Ecto neural progenitor cell (in vitro differentiated cells): ENCODE measurements at places on chromosomes 5 and 9.

GRCh38 chr9:14926941-14927624, 16.9 kb upstream of the FREM1 start:
- no peak for DNase-seq

DNA sequence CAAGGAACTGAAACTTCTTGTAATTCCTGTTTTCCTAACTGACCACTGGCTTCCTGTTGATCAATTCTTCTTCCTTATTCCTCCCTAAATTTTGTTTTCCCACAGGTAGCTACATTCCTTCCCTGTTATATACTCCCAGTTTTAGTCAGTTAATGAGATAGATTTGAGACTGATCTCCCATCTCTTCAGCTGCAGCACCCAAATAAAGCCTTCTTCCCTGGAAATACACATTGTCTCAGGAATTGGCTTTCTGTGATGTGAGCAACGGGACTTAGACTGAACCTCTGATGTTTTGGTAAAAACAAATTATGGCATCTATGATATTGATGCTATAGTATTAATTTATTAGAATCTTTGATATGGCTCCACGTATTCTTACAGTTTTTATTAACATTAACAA, 617.3 kb upstream of the ST8SIA4 start:
- DNase-seq: no peak

DNA sequence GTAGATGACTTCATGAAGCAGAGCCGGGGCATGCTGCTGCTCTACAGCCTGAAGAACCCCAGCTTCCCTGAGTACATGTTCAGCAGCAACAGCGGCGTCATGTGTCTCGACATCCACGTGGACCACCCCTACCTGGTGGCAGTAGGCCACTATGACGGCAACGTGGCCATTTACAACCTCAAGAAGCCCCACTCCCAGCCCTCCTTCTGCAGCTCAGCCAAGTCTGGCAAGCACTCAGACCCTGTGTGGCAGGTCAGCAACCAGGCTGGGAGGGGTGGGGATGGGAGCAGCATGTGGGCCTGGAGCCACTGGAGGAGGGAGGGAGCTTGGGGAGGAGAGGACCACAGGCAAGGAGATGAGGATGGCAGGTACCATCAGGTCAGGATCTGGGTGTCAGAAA, 16.2 kb downstream of the ENHO start:
- no peak for DNase-seq

- DNase-seq: no peak
Measured at GRCh38 chr5:16726538-16726946, 109.7 kb upstream of the RETREG1 start.

DNA sequence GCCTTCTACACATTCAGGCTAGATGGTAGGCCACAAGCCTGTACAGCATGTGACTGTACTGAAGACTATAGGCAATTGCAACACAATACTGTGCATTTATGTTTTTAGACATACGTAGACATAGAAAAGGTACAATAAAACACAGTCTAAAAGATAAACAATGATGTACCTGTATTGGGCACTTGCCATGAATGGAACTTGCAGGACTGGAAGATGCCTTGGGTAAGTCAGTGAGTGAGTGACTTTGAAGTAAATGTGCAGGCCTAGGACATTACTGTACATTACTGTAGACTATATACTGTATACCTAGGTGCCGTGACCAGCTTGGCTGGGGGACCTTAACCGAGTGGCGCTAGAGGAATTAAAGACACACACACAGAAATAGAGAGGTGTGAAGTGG, 53.1 kb downstream of the CTSL start:
- DNase-seq: no peak

GRCh38 chr5:50853151-50853550, 186.7 kb downstream of the PARP8 start:
- DNase-seq: no peak

DNA sequence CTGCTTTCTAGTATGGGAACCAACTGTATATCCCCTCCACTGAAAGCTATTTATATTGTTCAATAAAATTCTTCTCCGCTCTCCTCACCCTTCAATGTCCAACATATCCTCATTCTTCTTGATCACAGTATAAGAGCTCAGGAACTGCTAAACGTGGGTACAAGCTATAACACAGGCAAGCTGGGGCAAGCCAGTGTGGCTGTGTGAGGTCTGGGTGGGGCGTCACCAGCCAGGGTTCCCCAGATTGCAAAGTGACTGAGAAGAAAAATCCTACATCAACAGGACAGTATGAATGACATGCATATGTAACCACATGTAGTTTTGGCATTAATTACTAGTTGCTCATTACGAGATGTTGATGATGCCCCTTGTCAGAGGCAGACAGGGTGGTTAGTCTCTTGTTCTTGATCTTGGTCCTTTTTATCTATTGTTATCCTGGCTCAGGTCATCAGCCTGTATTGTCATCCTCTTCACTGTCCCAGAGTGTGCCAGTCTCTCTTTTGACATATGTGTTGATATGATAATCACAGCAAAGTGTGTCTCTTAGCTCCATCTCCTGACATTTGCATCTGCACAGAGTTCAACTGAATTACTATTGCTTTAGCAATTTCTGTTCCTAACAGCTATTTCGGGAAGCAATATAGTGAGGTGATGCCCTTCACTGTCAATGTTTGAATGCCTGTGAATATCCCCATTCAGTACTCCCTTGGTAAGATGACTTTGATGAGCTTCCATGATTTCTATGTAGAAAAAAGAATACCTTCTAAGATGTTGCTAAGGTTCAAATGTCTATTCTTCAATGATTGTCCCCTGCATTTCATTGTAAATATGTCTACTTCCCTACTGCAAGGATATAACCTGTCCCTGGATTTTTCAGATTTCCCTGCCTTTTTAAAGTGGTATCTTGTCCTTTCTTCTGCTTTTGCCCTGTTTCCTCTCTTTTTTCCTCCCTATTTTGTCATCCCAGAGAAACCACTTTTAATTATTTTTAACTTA, 140.3 kb downstream of the MAT2B start:
- no peak for DNase-seq

DNA sequence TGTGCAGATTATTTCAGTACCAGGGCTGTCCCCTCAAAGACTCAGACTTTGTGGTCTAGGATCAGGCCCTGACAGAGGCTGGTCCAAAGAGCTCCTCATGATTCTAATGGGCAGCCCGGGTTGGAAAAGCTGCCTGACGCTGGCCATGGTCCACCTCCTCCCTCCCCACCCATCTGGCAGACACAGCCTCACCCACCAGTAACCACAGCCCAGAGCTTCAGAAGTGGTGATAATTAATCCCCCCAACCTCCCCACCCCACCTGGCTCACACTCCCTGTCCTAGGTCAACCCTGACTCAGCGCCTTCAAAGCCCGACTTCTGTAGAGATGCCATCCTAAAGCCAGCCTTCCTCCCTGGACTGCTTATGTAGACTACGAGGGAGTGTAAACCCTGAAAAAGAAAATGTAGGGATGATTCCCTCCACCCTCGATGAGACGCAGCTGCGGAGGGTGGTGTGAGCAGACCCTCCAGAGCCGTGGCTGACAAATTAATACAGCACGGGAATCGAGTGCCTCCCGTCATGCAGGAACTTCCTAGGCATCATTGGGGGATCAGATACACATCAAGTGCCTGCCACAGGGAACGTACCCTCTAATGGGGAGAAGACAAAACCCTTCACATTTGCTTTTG, 7.0 kb downstream of the UBE2QL1 start:
- no peak for DNase-seq

DNA sequence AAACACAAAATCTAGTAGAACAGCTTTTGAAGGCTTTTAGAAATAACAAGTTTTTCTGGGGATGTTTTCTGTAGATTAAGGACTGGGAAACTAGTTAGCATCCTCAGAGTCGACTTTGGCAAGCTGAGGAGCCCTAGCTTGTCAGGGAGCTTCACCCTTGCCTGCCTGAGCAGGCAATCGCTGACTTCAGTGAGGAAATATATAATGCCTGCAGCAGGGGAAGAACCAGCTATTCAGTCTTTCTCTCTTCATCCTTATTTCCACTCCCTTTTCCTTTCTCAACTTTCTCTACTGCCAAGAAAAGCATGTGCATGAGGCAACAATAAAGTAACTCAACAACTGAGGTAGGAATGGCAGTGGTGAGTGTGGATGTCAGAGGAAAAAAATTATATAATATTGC, 54.7 kb downstream of the PLK2 start:
- no peak for DNase-seq

DNA sequence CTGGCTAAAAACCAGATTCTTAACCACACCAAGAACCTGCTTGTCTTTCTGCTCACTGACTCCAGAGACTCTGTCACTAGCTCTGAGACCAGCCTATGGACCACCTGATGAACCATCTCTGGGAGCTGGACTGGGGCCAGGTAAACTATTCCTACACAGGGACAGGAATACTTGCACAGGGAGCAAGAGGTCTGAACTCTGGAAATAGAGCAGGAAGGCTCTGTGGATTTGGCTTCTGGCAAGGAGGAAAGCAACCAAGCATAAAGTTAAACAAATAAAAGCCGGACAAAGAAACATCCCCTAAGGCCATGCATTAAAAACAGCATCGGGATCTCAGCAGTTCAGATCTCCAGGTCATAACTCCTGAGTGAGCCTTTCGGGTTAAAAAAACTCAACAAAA, 5.6 kb upstream of the SPARC start:
- DNase-seq: no peak

- no peak for DNase-seq
Measured at GRCh38 chr5:38396766-38397165, 138.4 kb downstream of the EGFLAM start.

DNA sequence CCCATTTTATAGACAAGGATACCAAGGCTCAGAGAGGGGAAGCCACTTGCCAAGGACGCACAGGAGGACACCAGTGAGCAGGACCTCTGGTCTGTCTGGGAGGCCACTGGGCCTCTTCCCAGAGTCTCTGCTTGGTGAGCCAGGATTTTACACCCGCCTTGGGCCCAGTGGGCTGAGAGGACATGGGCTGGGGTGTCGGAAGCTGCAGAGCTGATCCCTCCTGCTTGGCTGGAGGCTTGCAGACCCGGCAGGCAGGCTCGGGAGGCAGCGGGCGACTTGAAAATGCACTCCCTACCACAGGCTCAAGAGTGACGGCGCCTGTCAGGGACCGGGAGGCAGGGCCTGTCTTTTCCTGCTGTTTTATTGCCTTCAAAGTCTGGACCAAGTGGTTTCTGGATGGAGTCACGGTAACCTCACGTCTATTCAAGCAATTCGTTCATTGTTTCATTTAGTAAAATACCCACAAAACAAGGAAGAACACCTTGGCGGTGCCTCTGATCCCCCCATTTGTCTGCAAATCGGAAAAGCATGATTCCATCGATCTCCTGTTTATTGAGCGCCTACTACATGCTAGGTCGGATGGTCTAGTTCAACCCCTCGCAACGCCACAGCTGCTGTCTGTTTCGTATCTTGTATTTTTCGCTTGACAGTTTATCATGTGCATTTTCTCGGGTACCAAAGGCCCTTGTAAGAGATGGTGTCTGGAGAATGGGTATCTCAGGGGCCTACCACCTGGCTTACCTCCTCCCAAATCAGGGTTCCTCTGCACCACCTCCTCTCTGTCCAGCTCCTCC, 108.1 kb upstream of the IER5L start:
- DNase-seq: peak; percentile 42

DNA sequence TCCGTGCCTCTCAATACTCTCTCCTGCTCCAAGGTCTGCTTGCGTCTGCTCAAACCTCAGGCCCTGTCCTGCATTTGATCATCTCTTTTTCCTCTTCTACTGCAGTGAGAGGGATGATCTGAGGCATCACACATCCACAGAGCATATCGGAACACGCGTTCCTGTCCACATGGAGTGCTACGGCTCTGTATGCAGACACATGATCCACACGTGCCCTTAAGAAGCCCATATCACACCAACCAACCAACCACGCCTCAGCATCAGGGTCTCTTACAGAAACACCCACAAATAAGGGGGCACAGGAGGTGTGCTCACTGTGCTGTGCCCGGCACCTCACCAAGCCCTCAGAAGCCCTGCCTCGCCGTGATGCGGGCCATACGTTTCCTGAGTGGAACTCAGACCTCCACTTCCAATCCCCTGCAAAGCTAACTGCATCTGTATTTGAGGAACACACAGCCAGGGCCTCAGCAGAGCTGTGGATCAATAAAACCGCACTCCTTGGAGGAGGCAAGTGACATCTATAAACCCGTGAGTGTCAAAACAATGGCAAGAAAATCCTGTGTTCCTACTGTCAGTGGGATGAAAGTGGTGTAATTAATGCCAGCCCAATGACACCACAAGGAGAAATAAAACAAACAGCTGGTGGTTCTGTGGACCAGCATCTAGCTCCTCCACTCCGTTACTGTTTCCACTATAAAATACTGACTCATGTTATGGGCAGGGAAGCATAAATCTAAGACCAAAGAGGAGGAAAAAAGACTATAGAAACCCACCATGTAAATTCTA, 40.4 kb downstream of the AK8 start:
- no peak for DNase-seq

- no peak for DNase-seq
Measured at GRCh38 chr5:74877624-74878304, 11.6 kb upstream of the FAM169A start.

DNA sequence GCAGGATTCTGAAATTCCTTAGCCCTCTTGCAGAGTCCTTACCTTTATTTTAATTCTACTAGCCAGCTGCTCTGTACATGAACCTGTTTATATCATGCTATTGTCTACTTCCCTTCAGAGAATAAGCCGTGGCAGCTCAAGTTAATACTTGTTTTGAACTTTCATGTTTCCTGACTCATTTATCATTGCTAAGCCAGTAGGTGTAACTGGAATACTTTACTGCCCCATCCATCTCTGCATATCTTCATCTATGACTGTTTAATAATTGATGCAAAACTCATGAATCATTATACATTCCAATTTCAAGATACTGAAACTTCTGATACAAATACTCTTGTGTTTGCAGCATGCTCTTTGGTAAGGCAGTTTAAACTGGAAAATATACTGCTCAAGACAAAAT, 174.7 kb downstream of the PPP2R2B start:
- DNase-seq: no peak

DNA sequence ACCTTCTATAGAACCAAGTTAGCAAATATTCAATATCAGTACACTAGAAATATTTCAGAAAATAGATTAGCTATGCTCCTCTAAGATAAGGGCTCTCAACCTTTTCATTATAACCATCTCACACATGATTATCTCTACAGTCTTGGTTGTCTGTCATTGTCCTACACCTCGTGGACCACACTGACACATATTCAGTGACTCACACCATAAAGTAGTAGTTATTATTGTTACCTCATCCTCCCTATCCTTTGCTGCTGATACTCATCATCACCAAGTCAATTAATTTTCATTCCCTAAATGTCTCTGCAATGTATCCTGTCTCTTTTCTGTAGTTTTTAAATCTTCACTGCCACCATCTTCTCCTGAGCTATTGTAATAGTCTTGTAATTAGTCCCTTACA, 1309.2 kb upstream of the C9orf72 start:
- no peak for DNase-seq

- no peak for DNase-seq
Measured at GRCh38 chr9:137740312-137740711, 121.5 kb downstream of the EHMT1 start.

- DNase-seq: no peak
Measured at GRCh38 chr5:159833088-159833487, 83.2 kb upstream of the ADRA1B start.

- DNase-seq: peak; percentile 49
Measured at GRCh38 chr5:141050622-141051520, at the start of gene PCDHB1. PCDHB1 (plus strand) TSS chr5:141051374; CDS start chr5:141051471, 97 bp downstream.

- no peak for DNase-seq
Measured at GRCh38 chr5:147912011-147912410, 5.7 kb upstream of the C5orf46 start.

GRCh38 chr5:110817459-110817858, 78.7 kb downstream of the SLC25A46 start:
- no peak for DNase-seq
